MCF 10A (cell line): ENCODE measurements at places on chromosomes 16 and 17. TPM values are rescaled to one million over a fixed set of nuclear protein-coding genes. Genes with fewer than 3 reads are reported as not detected.

DNA sequence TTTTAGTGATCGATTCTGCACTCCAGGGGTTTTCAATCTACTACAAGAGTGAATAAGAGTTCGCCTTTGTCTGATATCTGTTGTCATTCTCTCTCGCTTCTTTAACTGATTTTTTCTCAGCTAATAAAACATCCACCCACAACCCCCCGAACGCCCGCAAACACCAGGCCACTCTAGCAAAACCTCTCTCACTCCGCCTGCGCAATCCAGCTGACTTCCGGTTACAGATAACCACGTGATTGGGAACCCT, 338 bp upstream of the RPL19 start:
- peak overlapping the region; percentile 100 for H3K27ac ChIP-seq
- H3K36me3 ChIP-seq, result peaks cover 53% of the 10 kb centered on the region
- H3K4me1 ChIP-seq, result peaks cover 22% of the 10 kb centered on the region
- peak; percentile 95 for DNase-seq
- H3K4me3 ChIP-seq, result peak overlapping the region; percentile 90

Gene HOXB3
- 0.79 and 0.88 TPM in 2 replicates for total RNA-seq

DNA sequence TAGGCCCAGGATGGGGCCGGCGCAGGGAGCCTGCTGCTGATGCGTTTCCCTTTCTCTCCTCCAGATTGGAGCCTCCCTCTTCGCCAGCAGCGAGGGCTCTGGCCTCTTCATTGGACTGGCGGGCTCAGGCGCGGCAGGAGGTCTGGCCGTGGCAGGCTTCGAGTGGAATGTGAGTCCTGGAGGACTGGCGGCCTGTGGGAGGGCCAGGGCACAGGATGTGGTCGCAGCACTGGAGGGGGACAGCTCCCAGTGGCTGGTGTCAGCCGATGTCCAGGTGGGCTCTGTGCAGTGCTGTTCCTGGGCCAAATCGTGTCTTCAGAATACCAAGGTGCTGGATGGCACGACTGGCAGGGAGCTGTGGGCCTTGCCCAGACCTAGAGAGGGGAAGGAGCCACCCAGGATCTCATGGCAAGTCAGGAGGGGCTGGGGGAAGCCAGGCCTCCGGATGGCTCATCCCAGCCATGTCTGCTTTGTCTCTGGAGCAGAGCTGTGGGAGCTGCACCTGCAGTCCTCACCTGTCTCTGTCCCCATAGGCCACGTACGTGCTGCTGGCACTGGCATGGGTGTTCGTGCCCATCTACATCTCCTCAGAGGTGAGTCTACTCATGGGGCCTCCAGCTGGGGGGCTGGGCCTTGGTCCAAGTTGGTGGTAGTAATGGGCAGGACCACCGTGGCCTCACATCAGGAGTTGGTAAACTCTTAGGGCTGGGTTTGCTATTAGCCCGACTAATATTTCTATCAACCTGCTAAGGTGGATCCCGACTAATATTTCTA, 7.3 kb downstream of the SLC5A10 start:
- H3K4me1 ChIP-seq, result peaks cover 2% of the 10 kb centered on the region
- no peaks in the 10 kb centered on the region for H3K27me3 ChIP-seq
- DNase-seq, result no peak
- no peaks in the 10 kb centered on the region for H3K36me3 ChIP-seq
- H3K4me3 ChIP-seq, result no peak overlapping the region

- H3K4me1 ChIP-seq, result peaks cover 5% of the 10 kb centered on the region
- H3K27me3 ChIP-seq, result no peaks in the 10 kb centered on the region
- H3K4me3 ChIP-seq, result no peak overlapping the region
- peaks cover 31% of the 10 kb centered on the region for H3K36me3 ChIP-seq
- no peak overlapping the region for H3K27ac ChIP-seq
These were observed 41.0 kb upstream of the SREBF1 start for GRCh38 chr17:17877529-17878358.
